ENCODE measurements at places on chromosomes 16 and 17.

- DNase-seq: no peak
Observed at GRCh38 chr17:58514770-58515157, 326 bp upstream of the MTMR4 start.

DNA sequence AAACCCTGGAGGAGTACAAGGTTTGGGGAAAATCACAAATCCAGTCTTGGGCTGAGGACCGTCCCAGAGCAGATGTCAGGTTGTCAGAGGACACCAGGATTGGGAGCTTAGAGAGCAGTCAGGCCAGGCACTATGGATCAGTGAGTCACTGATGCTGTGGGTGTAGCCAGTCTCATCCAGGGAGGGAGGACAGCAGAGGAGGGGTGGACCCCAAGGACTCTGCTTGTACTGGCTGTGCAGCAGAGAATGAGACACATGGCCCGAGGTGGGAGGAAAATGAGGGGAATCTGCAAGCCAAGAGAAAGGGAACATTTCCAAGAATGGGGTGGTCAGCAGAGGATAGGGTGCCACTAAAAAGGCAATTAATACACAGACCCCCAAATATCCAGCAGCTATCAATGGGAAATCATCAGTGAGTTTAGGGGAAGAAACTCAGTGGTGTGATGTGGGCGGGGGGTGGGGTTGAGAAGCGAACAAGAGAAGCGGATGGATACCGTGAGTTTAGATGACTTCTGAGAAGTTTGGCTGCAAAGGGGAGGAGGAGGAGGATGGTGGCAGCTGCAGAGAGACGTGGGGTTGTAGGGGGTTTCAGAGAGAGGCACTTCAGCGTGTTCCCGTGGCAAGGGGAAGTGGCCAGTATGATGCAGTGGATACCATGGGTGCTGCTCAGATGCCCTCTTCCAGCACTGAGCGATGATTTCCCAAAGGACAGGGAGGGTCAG, 43.9 kb downstream of the ARHGAP27 start:
- no peak for DNase-seq

GRCh38 chr16:82855471-82855870, 228.7 kb downstream of the CDH13 start:
- DNase-seq: no peak

DNA sequence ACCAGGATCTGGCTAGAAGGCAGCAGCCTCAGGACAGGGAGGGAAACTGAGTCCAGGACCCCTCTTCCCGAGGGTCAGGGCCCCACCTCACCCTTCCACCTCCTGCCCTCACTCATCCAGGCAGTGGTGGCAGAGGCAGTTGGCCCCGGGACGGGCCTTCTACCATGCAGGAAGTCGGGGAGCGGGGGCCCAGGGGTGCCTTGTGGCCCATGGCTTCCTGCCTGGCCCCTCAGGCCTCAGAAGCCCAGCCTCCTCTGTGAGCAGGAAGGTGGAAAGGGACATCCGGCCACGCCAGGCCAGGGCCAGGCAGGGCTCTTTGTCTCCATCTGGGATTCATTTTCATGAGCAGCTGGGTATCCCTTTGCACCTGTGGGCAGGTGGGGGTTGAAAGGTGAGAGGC, 58.5 kb downstream of the BAHCC1 start:
- DNase-seq: no peak
